ENCODE measurements at places on chromosomes 1 and 21. TPM values are rescaled to one million over a fixed set of nuclear protein-coding genes. Genes with fewer than 3 reads are reported as not detected.

DNA sequence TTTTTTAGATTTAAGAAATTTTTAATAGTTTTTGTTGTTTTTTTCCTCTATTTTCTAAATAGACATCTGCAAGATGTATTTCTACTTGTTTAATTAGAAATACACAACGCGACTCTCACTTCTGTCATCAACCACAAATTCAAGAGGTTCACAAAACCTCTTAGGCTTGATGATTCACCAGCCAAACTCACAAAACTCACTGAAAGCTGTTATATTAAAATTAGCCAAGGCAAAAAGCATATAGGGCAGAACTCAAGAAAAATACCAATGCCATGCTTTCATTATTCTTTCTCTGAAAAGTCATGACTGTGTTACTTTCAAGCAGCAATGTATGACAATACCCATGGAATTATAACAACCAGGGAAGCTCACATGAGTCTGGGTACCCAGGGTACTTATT is 487.0 kb upstream of the RGS18 start:
- H3K4me1 ChIP-seq: no peaks in the 10 kb centered on the region
- no peak for DNase-seq
- H3K27me3 ChIP-seq: no peaks in the 10 kb centered on the region
- H3K27ac ChIP-seq: no peak overlapping the region

- H3K4me1 ChIP-seq: peaks cover 6% of the 10 kb centered on the region
- no peak overlapping the region for H3K27ac ChIP-seq
- H3K27me3 ChIP-seq: no peaks in the 10 kb centered on the region
- H3K4me3 ChIP-seq: no peak overlapping the region
- no peak for DNase-seq
Observed at GRCh38 chr1:33001282-33001681, 35.4 kb downstream of the AK2 start.

DNA sequence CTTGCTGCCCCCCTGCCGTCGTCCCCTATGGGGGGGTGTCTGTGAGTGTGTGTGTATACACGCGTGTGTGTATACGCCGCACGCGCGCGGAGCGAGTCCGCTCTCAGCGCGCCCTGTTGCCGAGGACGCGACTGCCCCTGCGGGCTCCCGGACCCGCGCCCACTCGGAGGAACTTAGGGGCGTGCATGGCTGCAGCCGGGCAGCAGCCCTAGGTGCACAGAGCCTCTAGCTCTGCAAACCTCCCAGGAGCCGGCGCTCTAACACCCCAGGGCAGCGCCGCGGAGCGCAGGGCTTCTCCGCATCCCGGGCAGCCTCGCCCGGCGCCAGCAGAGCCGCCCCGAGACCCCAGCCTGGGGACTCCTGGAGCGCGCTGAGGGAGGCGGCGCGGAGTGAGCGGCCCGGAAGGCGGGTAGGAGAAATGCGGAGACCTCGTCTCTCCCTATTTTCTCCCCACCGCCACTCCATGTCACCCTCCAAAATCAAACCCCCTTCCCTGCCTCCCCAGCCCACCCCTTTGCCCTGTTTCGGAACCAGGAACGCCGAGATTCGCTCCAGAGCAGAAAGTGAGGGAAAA is 574 bp downstream of the ITPKB start:
- H3K27me3 ChIP-seq: 0 out of 2 replicates have a peak, but pooled peaks cover 4% of the 10 kb centered on the region
- no peaks in the 10 kb centered on the region for H3K36me3 ChIP-seq
- no peak for DNase-seq
- peak overlapping the region; percentile 95 for H3K4me3 ChIP-seq
- peak overlapping the region; percentile 80 for H3K27ac ChIP-seq

GRCh38 chr1:180542113-180542837 is 16.5 kb upstream of the OVAAL start:
- H3K27ac ChIP-seq: no peak overlapping the region
- no peak overlapping the region for H3K4me3 ChIP-seq
- peaks cover 2% of the 10 kb centered on the region for H3K27me3 ChIP-seq
- no peaks in the 10 kb centered on the region for H3K4me1 ChIP-seq
- no peaks in the 10 kb centered on the region for H3K36me3 ChIP-seq

DNA sequence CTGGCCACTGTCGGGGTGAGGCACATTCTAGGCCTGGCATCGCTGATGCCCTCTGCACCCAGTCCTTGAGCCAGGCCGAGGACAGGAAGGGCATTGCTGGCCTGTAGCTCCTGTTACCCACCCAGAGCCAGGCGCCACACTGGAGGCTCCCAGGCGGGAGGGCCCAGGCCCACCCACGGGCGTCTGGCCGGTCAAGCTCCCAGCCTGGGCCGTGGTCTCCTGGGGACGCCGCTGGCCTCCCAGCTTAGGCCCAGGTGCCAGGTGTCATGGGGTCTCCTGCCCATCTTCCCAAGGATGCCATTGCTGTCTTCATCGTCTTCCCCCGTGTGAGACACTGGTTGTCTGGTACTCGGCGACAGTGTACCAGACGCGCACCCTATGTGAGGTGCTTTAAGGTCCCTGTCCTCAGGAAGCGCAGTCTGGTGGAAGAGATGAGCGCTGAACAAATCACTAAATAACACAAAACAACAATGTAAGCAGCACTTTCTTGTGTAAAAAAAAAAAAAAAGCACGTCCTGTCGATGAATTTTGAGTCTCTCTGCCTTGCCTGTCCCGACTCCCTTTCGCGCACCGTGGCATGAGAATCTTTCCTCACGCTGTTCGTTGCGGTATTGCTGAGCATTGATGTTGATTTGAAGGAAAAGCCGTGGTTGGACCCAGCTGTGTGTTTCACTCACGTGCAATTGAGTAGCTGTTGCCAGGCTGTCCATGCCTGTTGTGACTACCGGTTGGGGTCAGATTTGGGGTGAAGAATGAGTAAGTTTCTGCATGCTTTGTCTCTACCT is 27.0 kb upstream of the TRAPPC10 start:
- no peaks in the 10 kb centered on the region for H3K27me3 ChIP-seq
- no peak overlapping the region for H3K27ac ChIP-seq
- no peak overlapping the region for H3K4me3 ChIP-seq
- no peaks in the 10 kb centered on the region for H3K36me3 ChIP-seq

DNA sequence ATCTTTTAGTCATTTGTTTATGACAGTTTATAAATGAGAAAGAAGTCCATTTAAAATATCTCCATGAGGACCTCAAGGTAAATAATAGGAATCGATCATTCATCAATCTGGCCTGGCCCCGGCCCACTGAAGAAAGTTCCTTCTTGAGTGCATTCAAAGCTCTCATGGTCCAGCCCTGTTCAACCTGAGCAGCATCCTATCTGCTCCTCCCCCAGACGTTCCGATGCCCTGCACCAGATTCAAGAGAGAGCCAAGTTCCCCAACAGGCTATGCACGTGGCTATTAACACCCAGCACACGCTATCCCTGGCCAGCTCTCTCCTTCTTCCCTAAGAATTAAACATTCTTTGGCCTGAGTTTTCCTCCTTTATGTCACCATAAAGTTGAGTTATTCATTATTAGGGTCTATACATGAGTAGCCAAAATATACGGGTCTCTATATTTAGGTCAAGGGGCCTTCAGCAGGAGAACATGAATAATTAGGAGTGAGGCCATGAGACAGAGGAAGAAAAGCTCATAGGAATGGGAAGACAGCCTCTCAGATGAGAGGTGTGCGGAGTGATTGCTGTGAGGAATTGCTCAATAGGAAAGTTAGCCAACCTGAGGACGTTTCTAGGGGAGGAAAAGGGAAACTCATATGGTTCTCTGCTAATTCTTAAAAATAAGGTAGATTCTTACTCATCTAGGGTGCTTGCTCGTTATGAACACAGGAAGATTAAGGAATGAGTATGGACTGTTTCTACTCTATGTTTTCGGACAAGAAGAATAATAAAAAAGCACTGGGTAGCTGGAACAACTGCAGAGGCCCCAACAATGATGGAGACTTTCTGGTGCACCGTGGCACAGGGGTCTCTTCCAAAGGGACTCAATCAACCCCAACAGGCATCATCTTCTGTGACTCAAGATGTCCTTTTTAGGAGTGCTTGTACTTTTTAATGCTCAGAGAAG is 23.6 kb downstream of the RUNX1 start:
- H3K27me3 ChIP-seq: no peaks in the 10 kb centered on the region
- no peaks in the 10 kb centered on the region for H3K36me3 ChIP-seq

DNA sequence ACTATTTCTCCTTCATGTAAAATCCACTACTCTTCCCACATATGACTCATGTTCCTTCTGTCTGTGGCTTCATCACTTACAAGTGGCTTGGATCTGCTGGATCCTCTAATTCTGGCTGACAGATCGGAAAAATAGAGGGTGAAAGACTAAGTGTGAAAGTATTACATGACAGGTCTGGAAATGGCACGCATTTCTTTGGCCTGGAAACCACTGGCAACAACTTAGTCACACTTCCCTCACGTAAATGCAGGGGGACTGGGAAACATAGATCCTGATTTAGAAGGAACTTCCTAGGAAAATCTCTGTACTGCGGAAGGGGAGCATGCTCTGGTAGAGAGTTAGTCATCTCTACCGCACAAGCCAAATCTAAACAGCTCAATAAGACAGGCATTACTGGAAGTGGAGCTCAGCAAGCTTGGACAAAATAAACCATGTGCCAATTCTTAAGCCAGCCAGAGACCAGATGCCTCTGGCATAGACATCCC is 305.4 kb upstream of the PTBP2 start:
- no peaks in the 10 kb centered on the region for H3K4me1 ChIP-seq
- H3K27ac ChIP-seq: no peak overlapping the region
- H3K27me3 ChIP-seq: no peaks in the 10 kb centered on the region
- H3K4me3 ChIP-seq: no peak overlapping the region
- no peaks in the 10 kb centered on the region for H3K36me3 ChIP-seq

GRCh38 chr1:165857046-165857801 is 29.8 kb downstream of the UCK2 start:
- H3K36me3 ChIP-seq: no peaks in the 10 kb centered on the region
- H3K27me3 ChIP-seq: no peaks in the 10 kb centered on the region
- no peak overlapping the region for H3K27ac ChIP-seq
- DNase-seq: no peak
- H3K4me3 ChIP-seq: no peak overlapping the region
- peaks cover 22% of the 10 kb centered on the region for H3K4me1 ChIP-seq

DNA sequence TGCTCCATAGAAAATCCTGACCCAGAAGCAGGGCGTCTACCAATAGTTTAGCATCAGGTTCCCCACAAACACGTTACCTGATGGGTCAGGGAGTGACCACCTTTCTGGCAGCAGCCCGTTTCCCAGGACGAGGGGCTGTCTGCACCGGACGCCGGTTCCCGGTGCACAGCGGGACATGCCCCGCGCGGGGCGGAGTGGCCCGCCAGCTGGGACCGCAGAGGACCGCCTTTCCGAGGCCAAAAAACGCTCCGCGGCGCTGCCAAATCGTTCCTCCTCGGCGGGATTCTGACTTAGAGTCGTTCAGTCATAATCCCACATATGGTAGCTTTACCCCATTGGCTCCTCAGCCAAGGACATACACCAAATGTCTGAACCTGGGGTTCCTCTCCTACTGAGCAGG is 126.1 kb downstream of the LIPI start:
- H3K27ac ChIP-seq: no peak overlapping the region
- H3K27me3 ChIP-seq: no peaks in the 10 kb centered on the region
- no peaks in the 10 kb centered on the region for H3K4me1 ChIP-seq

- H3K4me3 ChIP-seq: no peak overlapping the region
- H3K36me3 ChIP-seq: no peaks in the 10 kb centered on the region
- H3K27ac ChIP-seq: no peak overlapping the region
- H3K27me3 ChIP-seq: no peaks in the 10 kb centered on the region
- no peak for DNase-seq
Observed at GRCh38 chr1:6822530-6823359, 37.5 kb downstream of the CAMTA1 start.

DNA sequence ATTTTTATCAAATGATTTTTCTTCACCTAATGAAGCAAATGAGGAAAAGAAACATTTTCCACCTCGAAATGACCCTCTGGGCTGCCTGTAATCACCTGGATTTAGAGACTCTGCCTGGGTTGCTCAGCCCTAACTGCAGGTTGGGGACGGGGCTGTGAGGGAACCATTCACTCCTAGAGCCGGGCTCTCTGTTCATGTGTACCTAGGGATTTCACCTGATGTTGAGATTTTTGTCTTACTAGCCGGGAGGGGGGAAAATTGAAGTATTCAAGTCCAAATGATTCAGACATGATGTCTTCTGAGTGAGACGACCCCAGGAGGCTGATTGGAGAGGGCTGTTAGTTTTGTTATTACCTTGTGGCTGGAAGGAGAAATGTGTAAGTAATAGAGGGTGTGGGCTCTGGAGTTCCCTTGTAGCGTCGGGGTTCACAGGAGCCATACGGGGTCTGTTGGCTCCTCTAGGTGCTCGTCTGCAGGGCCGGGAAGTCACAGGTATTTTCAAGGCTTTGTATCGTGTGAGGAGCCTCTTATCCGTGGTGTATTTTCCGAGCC is 42.3 kb upstream of the PWP2 start:
- no peak overlapping the region for H3K27ac ChIP-seq

GRCh38 chr21:16193496-16194094 is 463.8 kb downstream of the USP25 start:
- no peak overlapping the region for H3K27ac ChIP-seq
- no peak for DNase-seq
- H3K4me3 ChIP-seq: no peak overlapping the region
- no peaks in the 10 kb centered on the region for H3K36me3 ChIP-seq
- no peaks in the 10 kb centered on the region for H3K4me1 ChIP-seq

GRCh38 chr1:80003250-80003649 is 996.7 kb upstream of the ADGRL4 start:
- no peak overlapping the region for H3K27ac ChIP-seq
- no peaks in the 10 kb centered on the region for H3K4me1 ChIP-seq
- no peak overlapping the region for H3K4me3 ChIP-seq
- no peaks in the 10 kb centered on the region for H3K36me3 ChIP-seq

ZSWIM5 gene
- 7.9 TPM for total RNA-seq

S1PR1 gene
- 0.41 TPM for total RNA-seq

CD55 gene
- 12.1 TPM for total RNA-seq

HSPA6 gene
- total RNA-seq: 0.44 TPM

Data from Panc1 (cell line).